ENCODE measurements at places on chromosomes 2 and 18.

GRCh38 chr2:14628901-14629300, 3.6 kb upstream of the LRATD1 start:
- no peak for DNase-seq

GRCh38 chr2:143121079-143121478, 8.1 kb upstream of the ARHGAP15 start:
- no peak for DNase-seq

DNA sequence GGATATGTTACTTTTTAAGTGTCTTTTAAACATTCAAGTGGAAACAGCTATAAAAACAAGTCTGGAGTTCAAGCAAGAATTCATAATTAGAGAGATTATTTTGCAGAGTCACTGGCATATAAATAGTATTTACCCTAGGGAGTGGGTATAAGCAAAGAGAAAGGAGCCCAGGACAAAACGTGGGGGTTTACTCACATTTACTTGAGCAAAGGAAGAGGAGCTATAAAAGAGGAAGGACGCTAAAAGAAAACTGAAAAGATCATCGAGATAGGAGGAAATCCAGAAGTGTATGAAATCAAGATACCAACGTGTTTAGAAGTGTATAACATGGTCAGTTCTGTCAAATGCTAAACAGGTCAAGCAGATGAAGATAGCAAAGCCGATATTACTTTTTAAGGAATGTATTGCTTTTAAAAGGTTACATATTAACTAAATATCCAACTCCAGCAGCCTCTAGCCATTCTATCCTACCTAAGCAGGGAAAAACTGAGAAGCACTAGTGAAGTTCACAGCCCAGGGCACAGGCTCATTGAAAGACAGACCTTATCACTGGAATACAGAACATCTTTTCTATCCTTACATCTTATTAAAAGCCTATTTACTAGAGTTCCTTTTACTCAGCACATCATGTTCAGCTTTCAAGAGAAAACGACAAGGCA, 8.6 kb downstream of the KANSL1L start:
- DNase-seq, result no peak

DNA sequence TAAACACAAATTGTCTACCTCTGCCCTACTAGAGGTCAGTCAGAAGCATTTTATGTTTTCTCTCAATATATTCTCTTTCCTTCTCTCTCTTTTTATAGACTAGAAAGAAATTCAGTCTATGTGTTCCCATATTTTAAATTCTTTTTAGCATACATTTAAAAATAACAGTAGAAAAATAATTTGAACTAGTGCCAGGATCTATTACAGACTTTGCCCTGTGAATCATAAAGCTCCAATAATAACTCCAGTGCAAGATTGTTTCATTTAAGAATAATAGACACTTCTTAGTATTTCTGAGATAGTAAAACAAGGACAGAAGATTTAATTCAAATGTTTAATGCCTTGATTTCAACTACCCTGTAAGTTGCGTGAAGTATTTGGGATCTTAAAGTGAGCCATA, 60.1 kb downstream of the ITGB6 start:
- DNase-seq, result no peak

- no peak for DNase-seq
Observed at GRCh38 chr2:173766537-173767289, 198.5 kb downstream of the SP3 start.

DNA sequence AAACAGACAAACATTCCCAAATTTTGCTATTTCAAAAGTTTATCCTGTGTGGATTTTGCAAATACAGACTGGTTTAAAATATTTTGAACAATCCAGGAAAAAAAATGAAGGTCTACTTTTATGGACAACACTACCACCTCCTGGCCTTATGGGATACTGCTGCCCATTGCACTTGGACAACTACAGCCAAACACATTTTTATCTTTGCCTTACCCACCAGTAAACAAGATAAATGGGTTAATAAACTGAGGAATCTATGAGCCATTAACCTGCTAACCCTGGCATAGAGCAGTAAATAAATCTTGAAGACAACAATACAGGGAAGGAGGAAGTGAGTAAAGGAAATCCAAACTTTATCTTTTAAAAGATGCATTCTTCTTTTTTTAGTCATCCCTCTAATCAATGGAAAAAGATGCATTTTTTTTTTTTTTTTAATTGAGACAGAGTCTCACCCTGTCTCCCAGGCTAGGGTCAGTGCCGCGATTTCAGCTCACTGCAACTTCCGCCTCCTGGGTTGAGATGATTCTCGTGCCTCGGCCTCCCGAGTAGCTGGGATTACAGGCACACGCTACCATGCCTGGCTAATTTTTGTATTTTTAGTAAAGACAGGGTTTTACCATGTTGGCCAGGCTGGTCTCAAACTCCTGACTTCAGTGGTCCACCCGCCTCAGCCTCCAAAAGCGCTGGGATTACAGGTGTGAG, 2.1 kb upstream of the SPIRE1 start:
- DNase-seq, result no peak

DNA sequence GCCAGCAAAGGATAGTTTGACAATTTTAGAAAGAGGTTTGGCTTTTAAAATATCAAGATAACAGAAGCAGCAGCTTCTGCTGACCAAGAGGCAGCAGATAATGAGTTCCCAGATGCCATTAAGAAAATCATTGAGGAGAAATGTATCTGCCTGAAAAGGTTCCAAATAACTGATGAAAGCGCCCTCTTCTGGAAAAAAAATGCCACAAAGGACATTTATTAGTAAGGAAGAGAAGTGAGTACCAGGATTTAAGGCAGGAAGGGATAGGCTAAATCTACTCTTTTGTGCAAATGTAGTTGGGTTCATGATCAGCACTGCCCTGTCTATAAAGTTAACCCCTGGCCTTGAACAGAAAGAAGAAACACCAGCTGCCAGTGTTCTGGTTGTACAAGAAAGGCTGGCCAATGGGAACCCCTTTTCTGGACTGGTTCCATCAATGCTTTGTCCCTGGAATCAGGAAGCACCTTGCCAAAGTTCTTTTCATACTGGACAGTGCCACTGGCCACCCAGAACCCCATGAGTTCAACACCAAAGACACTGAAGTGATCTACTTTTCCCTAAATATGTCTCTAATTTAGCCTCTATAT, 40.6 kb downstream of the DHX57 start:
- no peak for DNase-seq

DNA sequence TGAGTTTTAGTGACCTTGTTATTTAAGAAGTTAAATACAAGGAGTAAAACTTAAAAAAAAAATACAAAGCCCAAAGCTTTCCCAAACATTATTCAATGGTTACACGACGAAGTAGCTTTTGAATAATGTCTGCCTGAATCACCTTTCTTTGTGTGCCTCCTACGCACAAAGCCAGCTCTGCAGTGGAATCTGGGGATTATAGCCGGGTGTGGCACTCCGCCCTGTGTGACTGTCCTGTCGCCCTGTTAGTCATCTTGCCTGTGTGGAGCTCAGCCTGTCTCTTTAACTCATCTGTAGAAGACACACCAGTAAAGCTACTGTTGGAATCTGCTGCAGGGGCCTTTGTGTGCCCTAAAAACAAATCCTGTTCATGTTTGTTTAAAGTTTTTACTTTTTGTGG, 79.4 kb upstream of the TCF7L1 start:
- DNase-seq, result no peak

- DNase-seq, result no peak
Observed at GRCh38 chr18:25284861-25285550, 67.0 kb downstream of the ZNF521 start.

- no peak for DNase-seq
Observed at GRCh38 chr2:225948903-225949302, 549.4 kb downstream of the NYAP2 start.

DNA sequence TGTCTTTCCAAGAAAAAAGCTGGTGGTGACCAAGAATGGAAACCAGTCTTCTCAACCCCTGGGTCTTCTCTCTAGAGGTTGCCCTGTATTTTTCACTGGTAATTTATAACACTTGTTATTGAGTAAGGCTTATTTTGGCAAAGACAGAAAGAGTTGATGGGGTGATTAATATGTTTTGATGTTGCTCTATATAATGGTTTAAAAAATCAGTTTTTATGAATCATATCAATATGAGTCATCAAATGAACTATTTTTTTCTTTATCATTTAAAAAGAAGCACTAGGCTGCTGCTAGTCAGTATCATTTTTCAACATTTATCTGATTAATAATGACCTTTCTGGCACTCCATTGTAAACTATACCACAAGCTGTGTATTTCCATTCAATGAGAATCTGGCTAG, 1142.2 kb downstream of the LRP1B start:
- DNase-seq, result no peak

GRCh38 chr2:61426267-61426897, 44.5 kb downstream of the USP34 start:
- peak; percentile 30 for DNase-seq

DNA sequence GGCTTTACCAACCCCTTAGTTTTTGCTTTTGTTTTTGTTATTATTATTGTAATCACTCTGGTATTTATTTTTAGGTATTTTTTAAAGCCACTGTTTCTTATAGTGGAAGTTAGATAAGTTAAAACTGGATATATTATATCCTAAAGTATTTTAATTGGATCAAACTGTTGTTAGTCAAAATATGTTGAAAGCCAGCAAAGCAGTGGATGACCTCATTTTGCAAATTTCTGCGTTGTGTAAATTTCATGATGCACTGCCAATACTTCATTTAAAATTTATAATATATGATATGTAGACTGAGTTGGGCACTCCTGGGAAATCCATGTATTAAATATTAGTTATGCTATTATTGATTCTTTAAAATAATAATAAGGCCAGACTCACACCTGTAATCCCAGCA, 661.7 kb upstream of the NRXN1 start:
- no peak for DNase-seq

DNA sequence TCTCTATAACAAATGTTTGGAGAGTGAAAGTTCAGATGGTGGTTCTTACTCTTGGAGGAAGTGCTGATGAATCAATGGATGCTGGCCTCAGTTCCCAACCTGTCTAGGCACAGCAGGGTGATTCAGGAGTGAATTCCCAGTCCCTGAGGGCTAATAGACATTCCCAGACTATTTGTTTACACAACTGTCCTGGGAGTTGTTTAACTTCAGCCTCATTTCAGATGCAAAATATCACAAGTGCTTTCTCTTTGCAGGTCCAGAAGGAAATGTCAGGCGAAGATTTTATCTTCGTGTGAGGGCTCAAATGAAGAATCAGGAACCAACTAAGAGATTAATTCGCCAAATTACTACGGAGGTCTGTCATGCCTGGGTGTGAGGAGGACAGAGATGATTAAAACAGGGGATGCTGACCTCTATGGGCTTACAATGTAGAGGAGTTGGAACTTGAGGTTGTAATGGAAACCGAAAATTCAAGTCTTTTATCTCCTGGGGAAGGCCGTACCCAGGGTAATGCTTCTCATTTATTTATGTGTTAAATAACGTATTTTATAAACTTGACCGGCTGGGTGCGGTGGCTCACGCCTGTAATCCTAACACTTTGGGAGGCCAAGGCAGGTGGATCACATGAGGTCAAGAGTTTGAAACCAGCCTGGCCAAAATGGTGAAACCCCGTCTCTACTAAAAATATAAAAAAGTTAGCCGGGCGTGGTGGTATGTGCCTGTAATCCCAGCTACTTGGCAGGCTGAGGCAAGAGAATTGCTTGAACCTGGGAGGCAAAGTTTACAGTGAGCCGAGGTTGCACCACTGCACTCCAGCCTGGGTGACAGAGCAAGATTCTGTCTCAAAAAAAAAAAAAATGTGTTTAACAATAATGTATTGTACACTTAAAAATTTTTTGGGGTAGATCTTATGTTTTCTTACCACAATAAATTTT, 38.7 kb upstream of the SLC1A4 start:
- DNase-seq, result no peak

DNA sequence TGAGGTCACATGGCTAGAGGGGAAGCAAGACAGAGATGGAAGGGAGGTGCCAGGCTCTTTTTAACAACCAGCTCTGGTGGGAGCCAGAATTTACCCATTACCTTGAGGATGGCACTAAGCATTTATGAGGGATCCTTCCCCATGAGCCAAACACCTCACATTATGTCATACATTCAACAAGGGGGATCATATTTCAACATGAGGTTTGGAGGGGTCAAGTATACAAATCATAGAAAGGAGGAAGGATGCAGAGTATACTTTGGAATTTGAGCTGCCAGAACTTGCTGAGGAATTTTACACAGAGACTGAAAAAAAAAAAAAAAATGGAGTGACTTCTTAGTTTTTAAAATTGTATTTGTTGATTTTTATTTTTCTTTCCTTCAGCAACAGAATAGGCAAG, 891.4 kb downstream of the CCDC85A start:
- no peak for DNase-seq

DNA sequence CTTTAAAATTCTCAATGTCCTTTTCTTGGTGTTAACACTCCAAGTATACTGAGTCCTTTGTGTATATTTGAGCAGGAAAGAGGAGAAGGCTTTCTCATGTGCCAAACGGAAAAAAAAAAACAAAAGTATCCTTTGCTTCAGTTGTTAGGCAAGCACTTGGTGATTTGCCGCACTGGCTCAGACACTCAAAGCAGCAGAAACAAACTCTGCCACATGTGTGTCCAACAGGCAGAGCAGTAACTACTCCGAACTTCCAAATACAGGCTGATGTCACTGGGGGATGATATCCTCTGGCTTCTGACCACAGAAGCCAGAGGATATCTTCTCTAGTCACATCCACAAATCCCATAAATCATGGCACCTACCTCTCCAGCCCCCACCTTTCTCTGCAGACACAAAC, 108.0 kb upstream of the SALL3 start:
- no peak for DNase-seq

DNA sequence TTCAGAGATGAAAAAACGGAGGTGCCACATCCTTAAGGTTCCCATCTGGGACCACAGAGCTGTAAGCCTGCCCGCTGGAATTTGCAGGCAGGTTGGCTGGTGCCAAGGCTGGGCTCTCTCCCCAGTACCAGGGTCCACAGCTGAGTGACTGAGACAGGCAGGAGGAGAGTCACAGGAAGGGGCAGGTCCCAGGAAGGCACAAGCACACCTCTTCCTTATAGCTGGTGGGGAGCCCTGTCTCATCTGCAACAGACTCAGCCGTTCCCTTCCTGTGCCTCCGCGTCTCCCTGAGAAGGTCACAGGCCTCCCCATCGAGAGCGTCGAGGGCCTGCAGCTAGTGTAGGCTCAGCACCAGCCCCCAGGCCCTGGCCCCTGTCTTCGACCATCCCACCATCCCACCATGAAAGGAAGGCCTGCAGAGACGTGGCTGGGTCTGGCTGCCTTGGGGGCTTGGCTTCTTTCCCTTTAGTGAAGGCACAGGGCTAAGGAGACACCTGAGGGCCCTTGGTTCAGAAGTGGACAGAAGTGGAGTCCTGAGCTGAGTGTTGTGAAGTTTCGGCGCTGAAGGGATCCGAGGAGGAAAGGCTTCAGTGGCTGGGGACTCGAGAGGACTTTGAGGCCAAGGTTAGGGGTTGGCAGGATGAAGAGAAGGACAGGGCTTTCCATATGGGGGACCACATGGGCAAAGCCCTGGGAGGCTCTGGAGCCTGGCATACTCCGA, 26.8 kb downstream of the GLI2 start:
- DNase-seq, result no peak

GRCh38 chr18:44723411-44723810, 42.7 kb downstream of the SETBP1 start:
- DNase-seq, result no peak

- no peak for DNase-seq
Observed at GRCh38 chr2:233343171-233343705, 11.1 kb upstream of the DGKD start.
